NCI-H1105 (cell line): ENCODE measurements at places on chromosomes 13 and 19.

GRCh38 chr13:106723036-106723435, 155.1 kb upstream of the ARGLU1 start:
- no peak for DNase-seq

GRCh38 chr19:51783372-51783771, 11.6 kb upstream of the FPR3 start:
- no peak for DNase-seq

- DNase-seq, result peak; percentile 15
These were observed 1.5 kb upstream of the MYO1F start for GRCh38 chr19:8578642-8579265.

GRCh38 chr13:33251131-33251661, 34.4 kb downstream of the STARD13 start:
- DNase-seq, result no peak

DNA sequence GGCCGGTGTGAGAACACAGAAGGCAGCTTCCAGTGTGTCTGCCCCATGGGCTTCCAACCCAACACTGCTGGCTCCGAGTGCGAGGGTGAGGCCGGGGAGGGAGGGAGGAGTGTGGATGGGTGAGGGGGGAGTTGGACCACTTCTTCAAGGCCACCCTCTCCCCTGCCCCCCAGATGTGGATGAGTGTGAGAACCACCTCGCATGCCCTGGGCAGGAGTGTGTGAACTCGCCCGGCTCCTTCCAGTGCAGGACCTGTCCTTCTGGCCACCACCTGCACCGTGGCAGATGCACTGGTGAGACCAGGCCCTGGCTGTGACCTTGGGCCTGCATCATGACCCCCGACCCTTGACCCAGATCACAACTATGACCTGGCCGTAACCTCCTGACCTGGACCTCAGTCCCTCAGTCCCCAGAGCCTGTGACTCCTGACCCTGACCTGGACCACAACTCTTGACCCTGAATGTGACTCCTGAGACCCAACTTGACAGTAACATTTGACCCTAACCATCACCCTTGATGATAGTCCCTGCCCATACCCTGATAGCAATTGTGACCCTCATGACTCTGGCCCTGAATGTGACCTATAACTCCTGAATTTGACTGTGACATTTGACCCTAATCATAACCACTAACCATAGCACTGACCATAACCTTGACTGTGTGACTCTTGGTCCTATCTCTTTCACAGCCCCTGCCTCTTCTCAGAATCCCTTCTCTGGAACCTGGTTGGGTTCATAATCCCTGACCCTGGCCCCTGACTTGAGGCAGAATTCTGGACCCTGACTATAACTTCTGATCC, 10.9 kb downstream of the LTBP4 start:
- DNase-seq, result no peak

GRCh38 chr13:114106526-114106925, 25.9 kb downstream of the RASA3 start:
- DNase-seq, result no peak

- no peak for DNase-seq
These were observed 545 bp downstream of the BTBD2 start for GRCh38 chr19:2014731-2015607.

DNA sequence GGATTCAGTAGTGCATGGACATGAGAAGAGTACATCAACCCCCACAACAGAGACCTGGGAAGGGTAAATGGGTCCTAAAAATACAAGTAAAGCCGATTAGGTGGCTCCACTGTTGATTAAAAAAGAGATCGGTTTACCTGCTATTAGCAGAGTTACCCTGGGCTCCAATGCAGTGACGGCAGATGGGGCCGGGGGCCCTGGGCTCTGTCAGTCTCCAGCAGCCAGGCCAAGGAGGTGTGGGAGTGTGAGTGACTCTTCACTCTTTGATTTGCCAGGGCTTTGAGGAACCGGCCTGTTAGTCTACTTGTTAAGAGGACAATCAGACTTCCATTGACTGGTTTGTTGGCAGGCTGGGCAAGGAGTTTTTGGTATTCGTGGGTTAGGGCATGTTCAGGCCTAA, 1368.7 kb downstream of the UQCRFS1 start:
- DNase-seq, result no peak

DNA sequence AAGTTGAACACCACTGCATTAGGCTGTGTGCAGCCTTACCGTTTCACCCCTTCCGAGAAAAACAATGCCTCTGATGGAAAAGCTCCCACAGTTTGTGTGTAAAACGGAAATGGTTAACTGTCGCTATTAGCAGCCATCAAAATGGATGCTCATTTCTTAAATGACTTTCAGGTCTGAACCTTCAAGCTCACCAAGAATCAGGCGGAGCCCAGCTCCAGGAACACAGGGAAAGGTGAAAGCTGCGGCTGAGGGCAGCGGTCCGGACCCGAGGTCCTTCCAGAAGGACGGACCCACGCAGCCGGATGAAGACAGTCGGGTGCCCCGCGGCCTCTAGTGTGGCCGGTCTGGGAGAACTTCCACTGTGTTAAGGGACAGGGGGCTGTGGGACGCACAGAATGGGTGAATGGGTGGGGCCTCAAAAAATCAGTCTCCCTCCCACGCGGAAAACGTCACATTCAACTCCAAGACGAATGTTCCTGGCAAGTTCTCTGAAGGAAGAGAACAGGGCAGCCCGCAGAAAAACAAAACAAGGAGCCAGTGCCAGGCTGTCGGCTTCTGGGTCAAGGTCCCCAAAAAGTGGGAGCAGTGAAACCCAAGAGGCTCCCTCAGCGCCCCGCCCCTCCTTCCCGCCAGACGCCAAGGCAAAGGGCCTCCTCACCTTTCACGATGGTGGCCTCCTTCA, 4.9 kb downstream of the IRS2 start:
- DNase-seq, result peak; percentile 18

- no peak for DNase-seq
These were observed 133.9 kb downstream of the SLITRK6 start for GRCh38 chr13:85665286-85665685.

DNA sequence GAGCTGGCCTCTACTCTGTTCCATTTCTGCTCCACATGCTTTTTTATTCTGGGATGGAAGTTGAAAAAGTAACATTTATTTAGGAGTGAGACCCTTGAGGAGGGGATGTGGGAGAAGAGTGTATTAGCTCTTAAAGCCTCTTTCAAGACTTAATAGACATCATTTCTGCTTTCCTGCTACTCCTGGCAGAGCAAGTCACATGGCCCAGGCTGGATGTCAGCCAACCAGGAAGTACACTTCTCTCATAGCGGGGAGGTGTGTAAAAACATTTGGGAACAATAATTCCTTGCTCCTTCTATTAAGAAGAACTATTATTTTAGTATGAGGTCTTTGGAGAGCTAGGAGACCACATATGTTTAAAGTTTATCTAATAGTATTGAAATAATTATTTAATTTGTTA, 40.6 kb upstream of the FAM216B start:
- no peak for DNase-seq

DNA sequence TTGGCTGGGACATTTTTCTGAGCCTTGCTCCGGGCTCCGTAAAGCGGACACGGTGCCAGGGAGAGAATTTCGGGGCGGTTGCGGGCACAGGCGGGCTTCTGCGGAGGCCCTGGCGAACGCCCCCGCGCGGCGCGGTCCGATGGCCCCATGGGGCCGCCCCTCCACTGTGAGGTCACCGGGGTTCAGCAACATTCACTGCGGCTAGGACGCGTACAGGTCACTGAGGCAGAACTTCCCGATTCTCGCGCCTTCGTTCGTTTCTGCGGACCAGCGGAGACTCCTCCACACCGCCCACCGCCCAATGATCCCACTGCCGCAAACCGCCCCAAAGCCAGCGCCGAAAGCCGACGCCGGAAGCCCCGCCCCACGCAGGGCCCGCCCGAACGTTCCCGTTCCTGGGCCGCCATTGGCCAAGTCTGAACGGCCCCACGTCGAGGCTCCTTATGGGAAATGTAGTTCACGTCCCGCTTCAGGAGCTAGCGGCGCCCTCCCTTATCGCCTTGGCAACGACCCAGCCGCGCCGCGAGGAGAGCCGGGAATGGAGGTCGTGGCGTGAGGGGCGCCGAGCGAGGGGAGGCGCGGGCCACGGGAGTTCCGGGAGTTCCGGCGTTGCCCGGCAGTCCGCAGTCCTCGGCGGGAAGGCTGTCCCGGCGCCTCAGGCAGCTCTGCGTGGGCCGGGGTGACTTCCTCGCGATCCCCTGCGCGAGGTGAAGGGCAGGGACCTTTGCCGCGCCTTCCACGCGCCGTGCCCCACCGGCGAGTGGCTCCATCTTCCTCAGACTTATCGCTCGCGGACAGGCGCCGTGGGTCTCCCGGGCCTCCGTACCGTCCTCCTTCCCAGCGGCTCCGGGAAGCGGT, at the start of gene ZNF584:
Gene ZNF584 (plus strand): TSS at position 498 of the 858 bp plus-strand sequence. CDS start 499 bp downstream, outside the sequence.
- DNase-seq, result peak; percentile 93

DNA sequence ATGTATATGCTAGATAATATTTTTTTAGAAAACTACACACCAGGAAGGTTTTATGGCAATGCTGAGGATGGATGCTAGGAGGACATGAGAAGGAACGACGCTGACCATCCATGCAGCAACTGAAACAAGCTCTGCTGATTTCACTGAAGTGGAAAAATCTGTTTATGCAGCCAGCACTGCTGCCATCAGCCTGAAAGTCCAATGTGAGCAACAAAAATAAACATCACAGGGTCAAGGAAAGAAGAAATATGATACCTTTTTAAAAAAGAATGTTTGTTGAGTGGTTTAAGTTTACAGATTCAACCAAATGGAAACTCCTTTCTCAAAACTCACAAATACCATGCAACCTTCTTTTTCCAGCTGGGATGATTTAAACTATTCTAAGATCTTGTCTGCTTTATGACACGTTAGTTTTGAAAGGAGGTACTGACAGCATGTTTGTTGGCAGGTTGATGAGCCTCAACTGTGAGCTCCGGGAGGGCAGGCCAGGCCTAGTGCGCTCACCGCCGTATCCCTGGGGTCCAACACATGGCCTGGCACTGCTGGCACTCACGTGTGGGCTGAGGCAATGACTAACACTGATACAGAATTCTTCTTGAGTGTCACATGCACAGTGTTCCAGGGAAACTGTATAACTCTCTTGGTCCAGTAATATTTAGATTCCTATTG, 46.8 kb downstream of the LATS2 start:
- no peak for DNase-seq

GRCh38 chr13:37476874-37477273, 121.7 kb downstream of the POSTN start:
- no peak for DNase-seq

GRCh38 chr13:76775088-76775740, 111.0 kb downstream of the KCTD12 start:
- DNase-seq, result no peak

GRCh38 chr13:81781471-81781870, 1440.5 kb upstream of the SPRY2 start:
- DNase-seq, result no peak

DNA sequence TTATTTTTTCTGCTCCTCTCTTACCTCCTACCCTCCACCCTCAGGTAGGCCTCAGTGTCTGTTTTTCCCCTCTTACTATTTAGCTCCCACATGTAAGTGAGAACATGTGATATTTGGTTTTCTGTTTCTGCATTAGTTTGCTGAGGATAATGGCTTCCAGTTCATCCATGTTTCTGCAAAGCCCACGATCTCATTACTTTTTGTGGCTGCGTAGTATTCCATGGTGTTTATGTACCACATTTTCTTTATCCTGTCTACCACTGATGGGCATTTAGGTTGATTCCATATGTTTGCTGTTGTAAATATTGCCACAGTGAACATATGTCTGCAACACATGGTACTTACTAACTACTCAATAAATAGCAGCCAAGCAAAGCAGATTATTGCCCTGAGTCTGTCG, 56.8 kb downstream of the DNAJC15 start:
- no peak for DNase-seq

GRCh38 chr19:17680230-17680722, 7.9 kb downstream of the UNC13A start:
- DNase-seq, result no peak

DNA sequence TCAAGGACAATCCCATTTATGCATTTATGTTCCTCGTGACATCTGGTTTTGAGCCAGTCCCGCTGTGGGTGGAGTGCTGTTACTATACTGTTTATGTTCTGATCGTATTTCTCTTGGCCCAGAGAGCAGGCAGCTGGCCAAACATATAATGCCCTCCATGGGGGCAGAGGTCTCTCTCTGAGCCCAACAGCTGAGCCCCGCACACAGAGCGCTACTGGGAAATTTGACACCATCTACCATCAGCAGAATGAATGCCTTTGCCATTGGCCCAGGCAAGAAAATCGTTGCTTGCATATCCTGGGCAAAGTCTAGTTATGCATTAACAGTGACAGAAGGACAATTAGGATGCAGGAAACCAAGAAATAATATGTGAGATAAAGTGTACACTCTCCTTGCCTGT, 126.8 kb upstream of the CACNA1A start:
- DNase-seq, result peak; percentile 97

DNA sequence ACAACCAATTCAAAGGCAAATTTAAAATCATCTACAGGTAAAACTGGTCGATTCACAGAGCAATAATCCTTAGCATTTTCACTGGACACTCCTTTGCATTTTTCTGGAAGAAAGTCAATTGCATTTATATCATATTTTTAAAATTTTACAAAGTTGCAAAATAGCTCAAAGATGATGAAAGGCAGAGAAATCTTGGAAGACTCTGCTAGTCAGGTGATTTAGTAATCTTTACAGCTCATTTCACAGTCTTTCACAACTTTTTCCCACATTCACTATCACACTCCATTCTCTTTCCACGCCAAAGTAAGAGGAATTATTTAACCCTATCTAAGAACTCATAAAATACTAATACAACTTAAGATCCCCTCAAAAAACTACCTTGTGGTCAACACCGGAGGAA, 1063.8 kb downstream of the EFNB2 start:
- DNase-seq, result no peak

GRCh38 chr13:97539651-97540610, 106.0 kb downstream of the RAP2A start:
- DNase-seq, result no peak

DNA sequence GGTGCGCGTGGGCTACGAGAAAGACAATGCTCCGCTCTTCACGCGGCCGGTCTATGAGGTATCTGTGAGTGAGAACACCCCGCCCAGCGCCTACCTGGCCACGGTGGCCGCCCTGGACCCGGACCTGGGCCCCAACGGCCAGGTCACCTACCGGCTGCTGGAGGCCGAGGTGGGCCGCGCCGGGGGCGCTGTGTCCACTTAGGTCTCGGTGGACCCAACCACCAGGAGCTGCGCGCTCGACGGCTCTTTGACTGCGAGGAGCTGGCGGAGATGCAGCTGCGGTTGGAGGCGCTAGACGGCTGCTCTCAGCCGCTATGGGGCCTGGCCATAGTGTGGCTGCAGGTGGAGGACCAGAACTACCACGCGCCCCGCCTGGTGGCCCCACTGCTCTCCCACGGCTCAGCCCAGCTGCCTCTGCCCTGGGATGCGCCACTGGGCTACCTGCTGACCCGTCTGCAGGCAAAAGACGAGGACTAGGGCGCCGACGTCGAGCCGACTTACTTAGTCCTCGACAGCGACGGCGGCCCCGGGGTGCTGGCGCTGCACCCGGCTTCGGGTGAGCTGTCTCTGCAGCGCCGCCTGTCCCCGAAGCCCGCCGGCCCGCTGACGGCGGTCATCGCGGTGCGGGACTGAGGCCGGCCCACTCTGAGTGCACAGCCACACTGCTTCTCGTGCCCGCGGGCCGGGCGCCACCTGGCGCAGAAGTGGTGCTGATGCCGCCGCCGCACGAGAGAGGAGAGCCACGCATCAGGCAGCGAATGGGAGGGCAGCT, 173.0 kb downstream of the OLFM4 start:
- no peak for DNase-seq

GRCh38 chr19:53466726-53467484, 628 bp upstream of the ZNF813 start:
- no peak for DNase-seq

GRCh38 chr19:29531458-29532025, 5.7 kb downstream of the VSTM2B start:
- no peak for DNase-seq
